SJSA1 (cell line): ENCODE measurements at places on chromosomes 13 and 19.

- DNase-seq, result no peak
Measured at GRCh38 chr13:80957019-80957655, 616.2 kb upstream of the SPRY2 start.

DNA sequence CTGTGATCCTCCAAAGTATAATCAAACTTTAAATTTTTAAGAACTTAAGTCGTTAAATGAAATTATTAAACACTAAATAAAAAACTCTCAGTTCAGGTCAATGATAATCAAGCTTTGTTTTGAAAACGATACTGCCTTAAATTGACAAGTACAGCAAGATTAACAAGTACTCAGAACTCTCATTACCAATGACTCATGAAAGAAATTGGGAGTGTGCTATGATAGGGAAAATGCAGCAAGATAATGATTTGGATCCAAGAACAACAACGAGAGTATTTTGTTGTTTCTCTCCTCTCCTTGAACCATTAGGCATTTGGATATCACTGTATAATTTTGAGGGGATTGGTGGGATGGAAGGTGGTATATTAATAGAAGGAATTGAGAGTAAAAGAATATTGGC is 10.2 kb downstream of the N4BP2L2 start:
- no peak for DNase-seq

GRCh38 chr19:46925548-46925950 is 64.8 kb downstream of the ARHGAP35 start:
- no peak for DNase-seq

DNA sequence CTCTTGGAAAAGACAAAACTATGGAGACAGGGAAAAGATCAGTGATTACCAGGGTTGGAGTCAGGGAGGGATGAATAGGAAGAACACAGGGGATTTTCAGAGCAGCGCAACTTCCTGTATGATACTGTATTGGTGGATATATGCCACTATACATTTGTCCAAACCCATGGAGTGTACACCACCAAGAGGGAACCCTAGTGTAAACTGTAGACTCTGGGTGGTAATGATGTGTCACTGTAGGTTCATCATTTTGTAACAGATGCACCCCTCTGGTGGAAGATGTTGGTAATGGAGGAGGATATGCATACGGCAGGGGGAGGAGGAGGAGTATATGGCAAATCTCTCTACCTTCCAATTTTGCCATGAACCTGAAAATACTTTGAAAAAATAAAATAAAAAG is 68.1 kb downstream of the UFM1 start:
- peak; percentile 33 for DNase-seq

DNA sequence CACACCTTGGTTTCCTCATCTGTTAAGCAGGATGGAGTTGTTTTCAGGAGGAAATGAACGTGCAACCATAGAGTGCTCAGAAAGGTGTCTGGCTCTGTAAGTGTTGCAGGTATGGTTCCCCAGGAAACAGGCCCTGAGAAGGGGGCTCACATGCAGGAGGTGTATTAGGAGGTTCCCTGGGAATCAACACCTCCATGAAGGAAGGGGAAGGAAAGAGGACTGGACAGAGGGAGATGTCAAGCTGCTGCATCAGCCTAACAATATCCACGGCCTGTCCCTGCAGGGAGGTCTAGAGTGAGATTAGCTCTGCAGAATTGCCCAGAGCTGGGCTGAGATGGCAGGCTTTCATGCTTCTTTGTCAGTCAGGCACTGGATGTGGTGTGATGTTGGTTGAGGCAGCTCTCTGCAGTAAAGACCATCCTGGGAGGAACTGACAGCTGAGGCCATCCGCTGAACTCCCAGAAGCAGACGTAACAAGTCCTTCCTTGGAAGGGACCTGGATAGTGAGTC is 373.3 kb downstream of the ZNF536 start:
- DNase-seq, result peak; percentile 18

DNA sequence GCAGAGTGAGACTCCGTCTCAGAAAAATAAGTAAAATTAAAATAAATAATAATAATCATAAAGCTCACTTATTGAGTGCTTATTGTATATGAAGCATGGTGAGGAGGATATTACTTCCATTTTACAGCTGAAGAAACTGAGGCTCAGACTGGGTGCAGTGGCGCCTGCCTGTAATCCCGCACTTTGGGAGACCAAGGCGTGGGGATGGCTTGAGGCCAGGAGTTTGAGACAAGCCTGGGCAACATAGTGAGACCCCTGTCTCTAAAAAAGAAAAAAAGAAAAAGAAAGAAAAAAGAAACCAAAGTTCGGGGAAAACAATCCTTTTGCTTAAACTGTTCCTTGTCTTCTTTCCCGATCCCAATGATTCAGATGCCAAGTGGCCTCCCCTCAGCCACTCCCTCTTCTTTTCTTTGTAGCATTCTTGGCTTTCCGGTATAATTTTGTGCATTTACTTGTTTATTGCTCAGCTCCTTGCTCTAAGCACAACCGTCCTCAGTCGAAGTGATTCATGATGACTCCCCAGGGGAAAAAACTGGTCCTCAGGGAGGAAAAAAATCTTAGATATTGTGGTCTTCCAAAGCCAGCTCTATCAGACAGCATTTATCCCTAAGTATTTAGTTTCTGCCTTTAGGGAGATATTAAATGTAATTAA is 965 bp upstream of the EIF3G start:
- DNase-seq, result peak; percentile 88
